ENCODE measurements at places on chromosomes 2 and 18.
A peak's percentile ranks its signal among the peaks of the same experiment; 100 is the strongest.

GRCh38 chr2:119760237-119760955, 674 bp downstream of the PTPN4 start:
- no peak for DNase-seq

DNA sequence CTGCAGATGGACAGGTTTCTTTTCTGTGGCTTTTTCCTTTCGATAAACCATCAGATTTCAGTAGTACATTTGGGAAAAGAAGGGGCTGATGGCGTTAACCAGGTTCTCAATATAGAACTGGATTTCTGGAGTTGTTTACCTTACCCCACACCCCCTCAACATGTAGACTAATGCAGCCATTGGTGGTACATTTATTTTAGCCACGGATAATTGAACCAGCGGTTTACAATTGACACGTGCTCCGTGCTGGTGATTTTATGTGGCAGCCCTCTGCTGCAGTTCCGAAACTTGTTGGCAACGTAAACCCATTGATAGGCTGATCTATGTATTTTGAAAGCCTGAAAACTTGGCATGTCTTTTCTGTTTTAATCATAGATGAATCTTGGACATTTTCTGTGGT, 5.4 kb downstream of the SOX11 start:
- no peak for DNase-seq

- DNase-seq: no peak
These were observed 89.2 kb upstream of the PELI1 start for GRCh38 chr2:64233376-64233922.

GRCh38 chr2:106065983-106066820, 127.9 kb downstream of the UXS1 start:
- no peak for DNase-seq

DNA sequence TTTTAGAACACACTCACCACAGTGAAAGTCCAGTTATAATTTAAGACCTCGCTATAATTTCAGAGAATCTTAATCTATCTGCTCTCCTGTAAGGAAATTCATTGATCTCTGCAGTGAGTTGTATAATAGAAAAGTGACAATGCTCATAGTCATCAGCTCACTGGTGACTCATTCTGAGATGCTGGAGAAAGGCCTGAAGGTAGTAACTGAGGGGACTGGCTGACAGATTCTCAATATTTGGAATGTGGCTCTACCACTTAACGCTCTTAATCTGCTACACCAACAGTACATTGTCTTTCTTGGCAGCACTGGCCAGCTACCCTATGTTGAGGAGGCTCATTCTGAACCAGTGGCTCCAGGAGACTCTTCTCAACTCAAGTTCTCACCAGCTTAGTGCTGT, 246.1 kb downstream of the RPRM start:
- DNase-seq: no peak

GRCh38 chr2:45497355-45497754, 113.7 kb downstream of the SRBD1 start:
- DNase-seq: peak; percentile 19

DNA sequence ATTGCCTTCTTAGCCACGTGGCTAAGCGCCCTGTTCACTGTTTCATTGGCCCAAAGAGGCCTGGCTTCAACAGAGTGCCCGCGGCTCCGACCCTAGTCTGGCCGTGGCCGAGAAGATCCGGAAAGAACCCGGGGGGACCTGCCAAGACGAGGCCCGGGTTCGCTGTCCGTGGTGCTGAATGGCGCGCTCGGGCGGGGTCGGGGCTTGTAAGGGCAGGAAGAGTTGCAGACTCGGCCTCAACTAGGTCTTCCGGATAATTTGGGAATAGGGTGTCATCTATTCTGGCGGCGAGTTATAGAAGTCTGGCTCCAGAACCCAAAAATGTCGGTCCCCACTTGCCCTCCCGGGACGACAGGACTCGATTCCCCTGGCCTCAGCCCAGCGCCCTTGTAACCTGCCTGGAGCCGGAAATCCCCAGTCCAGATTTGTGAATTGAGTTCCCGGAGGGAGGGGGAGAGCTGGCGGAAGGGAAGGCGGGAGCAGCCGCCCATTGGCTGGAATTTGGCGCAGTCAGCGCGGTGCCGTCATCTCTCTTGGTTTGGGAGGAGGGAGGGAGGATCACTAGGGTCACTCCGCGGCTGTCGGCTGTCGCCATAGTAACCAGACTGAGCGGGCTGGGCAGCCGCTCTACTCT, 3.5 kb downstream of the CDK5R2 start:
- DNase-seq: no peak

GRCh38 chr2:22634167-22634566, 750.8 kb upstream of the KLHL29 start:
- DNase-seq: no peak

DNA sequence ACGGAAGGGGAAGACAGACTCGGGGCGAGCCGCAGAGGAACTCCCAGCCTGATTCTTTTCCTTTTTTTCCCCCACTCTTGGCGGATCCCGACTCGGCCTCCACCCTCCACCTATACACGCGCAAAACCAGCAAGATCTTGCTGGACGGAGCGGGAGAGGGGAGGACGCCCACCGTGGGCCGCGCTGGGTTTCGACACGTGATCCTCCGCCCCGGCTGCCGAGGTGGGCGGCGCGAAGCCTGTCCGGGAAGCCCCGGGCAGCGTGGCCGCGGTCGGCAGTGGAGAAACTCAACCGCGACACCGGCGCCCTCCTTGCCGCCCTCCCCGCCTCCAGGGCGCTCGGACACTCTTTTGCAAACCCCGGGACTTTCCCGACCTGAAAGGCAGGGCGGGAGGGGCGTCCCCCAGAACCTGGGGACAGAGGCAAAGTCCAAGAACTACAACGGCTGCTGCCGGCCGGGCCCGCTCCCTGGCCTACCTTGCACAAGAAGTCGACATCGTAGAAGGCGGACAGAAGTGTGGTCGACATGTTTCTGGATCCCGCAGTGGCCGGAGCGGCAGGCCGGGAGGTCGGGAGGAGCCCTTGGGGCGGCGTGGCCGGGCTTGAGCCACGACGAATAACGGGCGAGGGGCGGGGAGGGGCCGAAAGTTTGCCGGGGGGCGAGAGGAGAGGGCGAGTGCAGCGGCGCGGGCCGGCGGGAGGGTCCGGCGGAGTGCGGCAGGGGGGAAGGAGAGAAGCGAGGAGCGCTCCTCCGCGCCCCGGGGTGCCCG, 433 bp downstream of the ZFP36L2 start:
- no peak for DNase-seq

DNA sequence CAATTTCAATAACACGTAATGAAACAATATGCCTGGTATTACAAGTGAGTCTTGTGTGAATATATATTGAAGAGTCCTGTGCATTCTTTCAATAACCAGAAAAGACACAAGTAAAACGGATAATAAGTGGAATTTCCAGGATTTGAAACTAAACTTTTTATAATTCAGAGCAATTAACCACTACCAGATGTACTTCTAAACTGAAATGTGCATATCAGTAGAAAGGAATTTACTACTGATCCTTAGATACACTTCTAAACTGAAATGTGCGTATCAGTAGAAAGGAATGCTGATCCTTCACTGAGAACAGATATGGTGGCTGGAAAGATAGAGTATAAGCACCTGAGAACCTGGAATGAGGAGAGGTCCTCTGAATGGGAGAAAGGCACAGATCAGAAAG, 470.9 kb upstream of the SPHKAP start:
- no peak for DNase-seq

DNA sequence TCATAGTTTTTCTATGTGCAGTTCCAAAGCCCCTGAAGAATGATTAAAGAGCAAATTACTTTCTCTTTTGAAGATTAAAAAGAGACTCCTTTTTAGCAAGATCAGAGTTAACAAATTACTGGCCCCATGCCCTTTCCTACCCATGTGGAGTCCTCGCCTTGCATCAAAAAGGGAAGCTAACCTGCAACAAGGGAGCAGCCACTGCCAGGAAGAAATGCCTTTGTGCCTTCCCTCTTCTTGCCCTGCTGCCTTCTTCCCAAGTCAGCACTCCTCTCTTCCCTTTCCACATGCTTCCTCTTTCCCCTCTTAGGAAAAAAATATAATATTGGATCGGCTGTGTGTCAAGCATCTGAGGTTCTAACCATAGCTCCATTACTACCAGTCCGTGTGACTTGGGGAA, 37.1 kb upstream of the CYP1B1 start:
- DNase-seq: no peak

Data from GM12878 (cell line).